Stimulated activated CD8-positive, alpha-beta memory T cell treated with anti-CD3 and anti-CD28 coated beads, Interleukin-15, amount 100 ng/mL, for 4 hours (primary cell): ENCODE measurements at places on chromosomes 13 and 19.

DNA sequence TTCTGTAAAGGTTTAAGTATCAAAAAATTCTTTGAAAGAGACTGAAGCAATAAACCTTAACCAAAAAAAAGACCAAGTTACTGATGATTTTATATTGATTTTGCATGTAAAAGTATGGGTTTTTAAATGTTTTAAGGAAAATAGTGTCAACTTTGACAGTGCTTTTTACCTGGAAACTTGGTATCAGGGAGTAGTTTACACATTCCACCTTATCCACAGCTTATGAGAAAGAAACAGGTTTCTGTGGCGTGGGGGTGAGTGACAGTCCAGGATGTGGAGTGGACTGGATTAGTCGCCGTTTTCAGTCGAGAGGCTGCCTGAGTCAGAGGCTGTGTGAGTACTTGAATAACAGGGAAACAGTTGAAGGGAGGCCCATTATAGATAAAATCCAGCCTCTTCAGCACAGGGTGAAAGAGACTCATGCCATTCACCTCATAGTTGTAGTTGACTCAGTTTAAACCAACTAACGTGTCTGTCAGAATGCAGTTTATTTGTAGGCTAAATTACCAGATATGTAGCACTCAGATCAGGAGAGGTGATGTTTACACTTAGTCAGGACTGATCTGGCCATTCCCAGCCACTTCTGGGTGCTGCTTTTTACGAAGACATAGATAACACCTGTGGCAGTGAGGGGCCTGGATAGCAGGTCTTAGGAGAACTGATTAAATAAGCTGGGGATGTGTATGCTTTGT lies 595 bp upstream of the GPR183 start:
- no peak for DNase-seq

- DNase-seq: no peak
Observed at GRCh38 chr13:93355094-93355493, 128.5 kb downstream of the GPC6 start.

DNA sequence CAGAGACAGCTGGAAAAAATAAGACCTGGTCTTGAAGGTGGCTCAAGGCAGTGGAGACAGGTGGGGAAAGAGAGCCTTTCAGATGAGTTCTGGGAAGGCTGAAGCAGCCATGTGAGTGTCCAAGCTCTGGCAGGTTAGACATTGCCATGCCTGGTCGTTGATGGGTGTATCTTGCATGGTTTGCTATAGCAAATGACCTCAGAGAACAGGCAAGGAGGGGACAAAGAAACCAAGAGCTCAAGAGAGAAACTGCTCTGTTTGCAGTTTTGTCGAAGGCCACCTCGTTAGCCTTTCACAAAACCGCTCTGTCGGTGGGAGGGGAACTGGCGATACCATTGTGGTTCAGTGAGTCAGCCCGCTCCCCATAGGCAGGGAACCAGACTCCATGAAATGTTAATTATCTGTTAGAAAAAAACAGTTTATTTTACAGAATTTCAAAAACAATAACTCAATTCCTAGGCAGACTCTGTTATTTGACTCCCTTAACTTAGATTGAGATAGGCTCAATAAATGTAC lies 82.8 kb upstream of the ARGLU1 start:
- no peak for DNase-seq

- DNase-seq: no peak
Observed at GRCh38 chr13:39910833-39911232, 255.4 kb downstream of the COG6 start.

DNA sequence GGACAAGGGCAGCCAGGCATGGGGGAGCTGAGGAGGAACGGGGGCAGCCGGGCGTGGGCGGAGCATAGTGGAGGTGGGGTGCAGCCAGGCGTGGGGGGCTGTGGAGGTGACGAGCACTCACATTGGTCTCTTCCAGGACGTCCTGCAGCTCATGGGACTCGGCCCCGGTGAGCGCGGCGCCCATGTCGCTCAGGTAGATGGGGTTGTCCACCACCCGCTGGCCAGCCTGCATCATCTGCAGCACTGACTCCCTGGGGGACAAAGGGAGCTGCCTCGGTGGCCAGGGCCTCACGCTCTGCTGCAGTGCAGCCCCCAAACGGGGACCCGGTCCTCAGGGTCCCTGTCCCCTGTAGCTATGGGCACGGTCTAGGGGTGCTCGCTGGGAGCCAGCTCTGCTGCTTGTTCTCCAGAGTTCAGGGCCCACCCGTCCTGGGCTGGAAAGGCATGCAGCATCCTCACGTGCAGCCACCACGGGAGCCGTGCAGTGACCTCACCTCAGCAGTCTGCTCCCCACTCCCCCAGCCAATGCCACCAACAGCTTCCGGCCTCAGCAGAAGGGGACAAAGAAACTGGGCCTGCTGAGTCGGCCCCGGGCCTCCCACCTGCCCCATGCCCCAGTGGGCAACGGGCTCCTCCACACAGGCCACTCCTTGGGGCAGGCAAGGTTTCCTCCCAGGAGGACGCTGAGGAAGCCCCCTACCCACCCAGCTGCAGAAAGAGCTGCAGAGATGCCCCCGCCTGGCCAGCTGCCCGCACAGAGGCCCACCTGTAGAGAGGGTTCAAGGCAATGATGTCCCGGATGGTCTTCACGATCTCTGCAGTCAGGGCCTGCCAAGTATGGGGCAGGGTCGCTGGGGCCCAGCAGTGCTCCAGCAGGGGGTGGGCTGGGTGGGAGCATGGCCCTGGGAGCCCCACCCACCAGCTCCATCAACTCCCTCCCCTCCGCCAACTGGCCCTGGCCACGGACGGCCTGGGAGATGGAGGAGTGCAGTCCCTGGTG lies 12.1 kb downstream of the LONP1 start:
- DNase-seq: no peak

GRCh38 chr19:33804021-33804799 lies 7.5 kb downstream of the KCTD15 start:
- no peak for DNase-seq

GRCh38 chr13:48457578-48458242 lies 44.8 kb upstream of the LPAR6 start:
- DNase-seq: no peak

GRCh38 chr19:1970003-1970805 lies 29.2 kb downstream of the CSNK1G2 start:
- DNase-seq: no peak

- no peak for DNase-seq
Observed at GRCh38 chr19:16988661-16989060, 37.9 kb downstream of the CPAMD8 start.

DNA sequence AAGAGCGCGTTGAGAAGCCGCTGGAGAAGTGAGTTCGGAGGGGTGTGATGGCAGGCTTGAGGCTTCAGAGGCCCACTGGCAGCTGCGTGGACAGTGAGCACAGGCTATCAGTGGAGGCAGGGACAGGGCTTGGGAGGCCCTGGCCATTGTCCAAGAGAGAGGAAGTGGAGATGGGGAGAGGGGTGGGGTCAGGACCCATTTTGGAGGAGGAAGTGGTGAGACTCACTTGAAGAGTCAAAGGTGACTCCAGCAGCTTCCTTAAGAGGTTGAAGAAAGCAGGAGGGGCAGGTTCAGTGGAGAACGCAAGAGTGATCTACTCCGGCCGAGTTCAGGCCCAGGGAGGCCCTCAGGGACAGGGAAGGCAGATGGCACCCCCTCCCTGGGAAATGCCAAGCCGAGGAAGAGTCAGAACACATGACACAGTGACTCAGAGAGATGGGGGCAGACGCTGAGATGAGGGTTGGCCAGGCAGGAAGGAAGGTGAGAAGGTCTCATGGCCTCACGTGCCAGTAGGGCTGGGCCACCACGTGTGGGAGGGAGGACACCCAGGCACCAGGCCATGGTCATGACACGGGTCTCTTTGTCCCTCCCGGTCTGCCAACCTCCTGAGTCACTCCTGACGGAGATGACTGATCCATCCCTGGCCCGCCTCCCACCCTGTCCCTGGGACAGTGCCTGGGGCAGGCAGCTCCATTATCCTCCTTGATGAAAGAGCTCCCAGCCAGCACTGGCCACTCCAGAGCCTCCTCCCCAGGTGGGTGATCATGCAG lies 10.1 kb upstream of the CD22 start:
- no peak for DNase-seq

DNA sequence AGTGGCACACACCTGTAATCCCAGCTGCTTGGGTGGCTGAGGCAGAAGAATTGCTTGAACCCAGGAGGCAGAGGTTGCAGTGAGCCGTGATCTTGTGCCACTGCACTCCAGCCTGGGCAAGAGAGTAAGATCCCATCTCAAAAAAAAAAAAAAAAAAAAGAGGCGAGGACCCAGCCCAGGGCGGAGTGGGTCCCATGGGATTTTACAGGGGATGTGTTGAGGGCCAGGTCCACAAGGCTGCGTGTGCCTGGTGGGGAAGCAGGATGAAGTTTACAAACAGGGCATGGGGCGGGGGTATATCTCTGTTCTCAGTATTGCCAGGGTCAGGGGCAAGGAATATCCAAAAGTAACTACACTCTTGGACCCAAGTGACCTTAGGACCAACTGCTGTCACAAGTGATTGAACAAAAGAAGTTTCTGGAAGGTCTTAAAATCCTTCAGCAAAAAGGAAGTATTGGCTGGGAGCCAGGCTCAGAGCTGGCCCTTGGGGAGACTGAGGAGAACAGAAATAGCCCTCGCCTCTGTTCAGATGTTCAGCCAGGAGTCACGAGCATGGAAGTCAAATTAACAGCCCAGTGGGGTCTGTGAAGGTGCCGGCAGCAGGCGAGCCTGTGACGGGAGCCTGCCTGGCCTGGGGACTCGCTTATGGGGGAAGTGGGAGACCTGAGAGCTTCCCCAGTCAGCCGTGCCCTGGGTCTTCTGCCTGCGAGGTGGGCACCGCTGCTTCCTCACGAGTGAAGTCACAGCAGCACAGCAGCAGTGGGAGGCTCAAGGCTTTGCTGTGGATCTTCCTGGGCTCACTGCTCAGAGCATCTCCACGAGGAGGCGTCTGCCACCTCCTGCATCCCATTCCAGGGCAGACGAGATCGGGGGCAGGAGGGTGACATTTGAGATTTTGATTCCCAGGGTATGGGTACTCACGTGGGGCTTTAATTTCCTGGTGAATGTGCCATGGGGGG lies 6.4 kb downstream of the MYO9B start:
- no peak for DNase-seq

DNA sequence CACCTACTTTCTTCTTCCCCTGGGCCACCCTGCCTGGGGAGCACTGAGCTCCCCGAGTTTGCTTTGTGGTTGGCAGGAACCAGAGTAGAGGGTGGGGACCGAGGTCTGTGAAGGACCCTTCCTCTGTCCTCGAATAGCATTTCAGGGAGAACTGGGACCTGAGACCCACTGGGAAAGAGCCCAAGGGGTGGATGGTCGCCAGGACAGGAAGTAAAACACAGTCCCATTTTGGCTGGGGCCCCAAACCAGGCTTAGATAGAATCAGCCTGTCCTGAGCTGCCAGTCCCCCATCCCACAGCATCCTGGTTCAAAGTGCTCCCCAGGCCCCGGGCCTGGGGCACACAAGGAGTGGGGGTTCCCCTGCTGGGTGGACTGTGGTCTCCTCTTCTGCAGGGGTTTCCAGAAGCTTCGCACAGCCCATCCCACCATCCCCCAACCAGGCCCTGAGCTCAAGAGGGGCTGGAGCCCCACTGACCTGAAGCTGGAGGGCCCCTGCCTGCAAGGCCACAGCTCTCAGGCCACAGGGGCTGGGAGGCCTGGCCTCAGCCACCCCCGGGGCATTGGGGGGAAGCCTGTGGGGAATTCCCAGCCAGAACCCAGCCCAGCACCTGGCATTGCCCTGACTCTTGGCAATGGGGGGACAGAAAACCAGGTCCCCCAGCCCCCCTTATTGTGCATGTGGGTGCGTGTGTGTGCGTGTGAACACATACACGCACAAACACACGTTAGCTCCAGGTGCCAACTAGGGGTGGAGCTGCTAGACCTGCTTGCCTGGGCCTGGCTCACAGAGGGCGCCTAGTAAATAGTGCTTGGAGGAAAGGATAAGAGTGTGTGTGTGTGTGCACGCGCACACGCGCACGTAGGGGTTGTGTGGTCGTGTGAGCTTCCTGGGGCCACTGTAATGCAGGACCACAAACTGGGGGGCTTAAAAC lies 995 bp upstream of the MKNK2 start:
- no peak for DNase-seq

DNA sequence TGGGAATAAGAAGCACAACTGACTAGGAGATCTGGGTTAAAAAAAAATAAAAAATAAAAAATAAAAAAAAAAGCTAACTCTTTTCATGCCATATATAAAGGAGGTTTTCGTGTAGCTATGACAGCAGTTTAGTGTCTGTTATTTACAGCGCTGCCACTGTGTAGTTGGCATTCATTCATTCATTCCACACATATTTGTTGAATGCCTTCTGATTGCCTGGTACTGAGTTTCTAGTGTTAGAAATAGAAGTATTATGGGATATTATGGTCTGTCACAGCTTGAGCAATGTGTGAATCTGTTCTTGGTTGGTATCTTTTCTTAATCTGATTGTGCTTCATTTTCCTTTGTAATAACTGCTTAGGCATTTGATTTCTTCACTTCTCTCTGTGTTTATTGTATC lies 237.4 kb downstream of the NBEA start:
- DNase-seq: no peak

GRCh38 chr13:34695063-34695462 lies 247.0 kb upstream of the NBEA start:
- no peak for DNase-seq

DNA sequence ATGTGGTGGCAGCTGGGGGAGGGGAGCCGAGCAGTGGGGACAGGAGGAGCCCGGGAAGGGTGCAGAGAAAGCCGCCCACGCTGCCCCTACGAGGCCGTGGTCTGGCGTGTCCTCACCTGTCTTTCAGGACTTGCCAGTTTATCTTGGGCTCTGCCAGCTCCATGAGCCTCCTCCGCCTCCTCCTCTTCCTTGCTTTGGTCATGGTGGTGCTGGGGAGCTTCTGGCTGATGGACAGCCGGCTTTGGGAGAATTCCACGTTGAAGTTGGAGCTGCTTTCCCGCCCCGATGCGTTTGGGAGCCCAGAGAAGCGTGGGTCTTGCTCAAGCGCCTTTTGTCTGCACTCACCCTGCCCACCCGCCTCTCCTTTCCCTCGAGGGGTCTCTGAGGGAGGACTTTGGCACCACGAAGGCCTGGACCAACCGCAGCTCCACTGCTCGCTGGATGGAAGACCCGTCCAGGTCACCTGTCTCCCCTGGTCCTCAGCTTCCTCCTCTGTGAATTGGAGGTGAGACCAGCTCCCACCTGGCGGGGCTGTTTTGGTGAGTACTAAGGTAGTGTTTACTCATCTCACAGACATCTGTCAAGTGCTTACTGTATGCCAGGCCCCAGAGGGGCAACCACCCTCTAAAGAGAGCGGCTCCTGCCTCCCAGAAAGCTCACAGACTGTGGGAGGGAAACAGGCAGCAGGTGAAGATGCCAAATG lies 29.7 kb upstream of the MIER2 start:
- no peak for DNase-seq

DNA sequence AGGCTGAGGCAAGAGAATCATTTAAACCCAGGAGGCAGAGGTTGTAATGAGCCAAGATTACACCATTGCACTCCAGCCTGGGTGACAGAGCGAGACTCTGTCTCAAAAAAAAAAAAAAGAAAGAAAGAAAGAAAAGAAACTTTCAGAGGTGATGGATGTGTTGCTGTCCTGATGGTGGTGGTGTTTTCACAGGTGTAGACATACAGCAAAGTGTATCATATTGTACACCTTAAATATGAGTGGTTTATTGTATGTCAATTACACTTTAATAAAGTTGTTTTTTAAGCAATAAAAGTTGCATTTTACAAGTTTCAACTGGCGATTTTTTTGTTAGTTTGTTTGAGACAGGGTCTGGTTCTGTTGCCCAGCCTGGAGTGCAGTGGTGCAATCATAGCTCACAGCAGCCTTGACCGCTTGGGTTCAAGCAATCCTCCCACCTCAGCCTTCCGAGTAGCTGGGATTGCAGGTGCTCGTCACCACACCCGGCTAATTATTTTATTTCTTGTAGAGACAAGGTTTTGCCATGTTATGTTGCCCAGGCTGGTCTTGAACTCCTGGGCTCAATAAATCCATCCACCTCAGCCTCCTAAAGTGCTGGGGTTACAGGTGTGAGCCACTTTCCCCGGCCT lies 13.5 kb upstream of the INSR start:
- no peak for DNase-seq

GRCh38 chr13:98507282-98507797 lies 69.6 kb downstream of the STK24 start:
- no peak for DNase-seq
